ENCODE measurements at places on chromosomes 12 and 14.

GRCh38 chr12:132163041-132163910 is 19.0 kb downstream of the NOC4L start:
- no peak for DNase-seq

- DNase-seq, result no peak
Measured at GRCh38 chr14:61511558-61511948, 183.8 kb upstream of the HIF1A start.

DNA sequence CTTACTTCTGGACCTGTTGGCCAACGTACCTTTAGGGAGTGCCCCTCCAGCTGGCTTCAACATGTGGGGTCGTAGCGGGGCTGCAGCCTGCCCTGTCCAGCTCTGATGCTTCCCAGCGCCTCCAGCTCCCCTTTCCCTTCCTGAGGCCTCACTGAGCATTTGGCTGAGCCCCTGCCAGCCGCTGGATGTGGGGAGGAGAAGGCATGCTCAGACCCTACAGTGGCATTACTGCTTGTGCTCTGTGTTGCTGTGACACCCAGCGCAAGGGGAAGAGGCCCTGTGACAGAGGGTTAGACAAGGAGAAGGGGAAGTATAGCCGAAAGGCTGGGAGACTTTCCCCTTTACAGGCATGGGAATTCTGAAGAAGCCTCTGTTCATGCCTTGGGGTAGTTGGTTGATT is 145.9 kb downstream of the PRKCH start:
- DNase-seq, result no peak

GRCh38 chr14:26856876-26857518 is 259.2 kb upstream of the NOVA1 start:
- no peak for DNase-seq

DNA sequence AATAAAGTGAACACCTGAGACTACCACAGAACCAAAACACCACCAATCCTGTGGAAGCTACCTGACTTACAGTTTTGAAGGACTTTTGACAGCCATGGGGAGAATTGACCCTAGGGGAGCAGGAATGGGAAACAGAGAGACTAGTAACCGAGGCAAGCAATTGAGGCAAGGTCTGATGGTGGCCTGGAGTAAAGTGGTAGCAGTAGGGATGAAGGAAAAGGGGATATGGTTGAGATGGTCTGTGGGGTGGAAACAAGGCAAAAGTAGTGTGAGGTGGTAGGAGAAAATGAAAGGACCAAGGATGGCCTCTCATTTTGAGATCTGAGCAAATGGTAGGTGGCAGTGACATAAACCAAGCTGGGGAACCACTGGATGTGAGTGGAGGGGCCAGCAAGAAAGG is 4.2 kb upstream of the IRF9 start:
- DNase-seq, result no peak

DNA sequence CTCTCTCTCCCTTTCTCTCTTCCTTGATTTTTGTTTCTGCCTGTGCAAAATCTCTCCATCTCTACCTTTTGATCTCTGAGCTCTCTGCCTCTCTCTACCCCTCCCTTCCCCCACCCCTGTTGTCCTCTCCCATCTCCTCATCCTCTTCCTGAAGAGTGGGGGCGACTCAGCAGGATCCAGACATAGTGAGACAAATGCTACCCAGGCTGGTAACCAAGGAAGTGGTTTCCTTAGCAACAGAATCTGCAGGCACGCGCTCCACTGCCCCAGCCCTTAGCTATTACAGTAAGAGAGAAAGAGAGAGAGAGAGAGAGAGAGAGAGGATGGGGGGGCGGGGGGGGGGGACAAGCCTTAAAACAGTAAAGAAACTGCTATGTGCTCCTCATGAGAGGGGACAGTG is 85.6 kb downstream of the CMKLR1 start:
- DNase-seq, result no peak

- no peak for DNase-seq
Measured at GRCh38 chr14:20278414-20278813, 27.3 kb downstream of the TTC5 start.

- no peak for DNase-seq
Measured at GRCh38 chr14:89564989-89565388, 148.0 kb upstream of the FOXN3 start.

GRCh38 chr14:77296155-77296554 is 24.5 kb downstream of the POMT2 start:
- DNase-seq, result no peak

DNA sequence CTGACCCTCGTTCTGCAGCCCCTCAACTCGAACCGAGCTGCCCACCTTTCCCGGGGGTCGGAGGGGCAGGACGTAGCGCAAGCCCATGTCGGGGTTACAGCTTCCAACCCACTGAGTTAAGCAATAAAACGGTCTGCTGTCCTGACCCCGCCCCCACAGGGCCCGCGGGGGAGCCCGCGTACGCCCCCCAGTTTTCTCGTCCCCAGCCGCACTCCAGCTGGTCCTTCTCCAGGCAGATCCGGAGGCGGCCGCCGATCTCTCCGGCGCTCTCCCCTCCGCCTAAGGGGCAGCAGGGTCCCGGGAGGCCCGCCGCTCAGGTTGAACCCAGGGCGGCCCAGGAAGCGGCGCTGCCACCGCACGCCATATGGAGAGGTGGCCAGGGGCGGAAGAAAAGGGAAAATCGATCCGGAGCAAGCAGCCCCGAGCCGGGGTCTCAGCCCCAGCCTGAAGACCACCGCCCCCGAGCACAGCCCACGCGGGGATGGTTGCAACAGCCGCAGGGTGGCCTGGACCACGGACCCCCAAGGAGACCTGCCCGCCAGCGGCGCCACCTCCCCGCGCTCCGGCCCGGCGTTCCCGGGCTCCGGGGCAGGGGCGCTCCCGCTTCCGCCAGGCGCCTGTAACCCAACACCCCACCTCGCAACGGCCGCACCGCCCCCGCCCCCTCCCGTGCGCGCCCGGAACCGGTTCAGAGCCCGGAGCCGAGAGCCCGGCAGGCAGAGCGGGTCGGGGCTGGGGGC is 760 bp downstream of the ACTN1 start:
- peak; percentile 16 for DNase-seq

- DNase-seq, result no peak
Measured at GRCh38 chr12:2052826-2053678, at the start of gene CACNA1C. Gene CACNA1C, plus strand, starts transcription at chr12:2052987. Its CDS starts 576 bp downstream, at chr12:2053563.

DNA sequence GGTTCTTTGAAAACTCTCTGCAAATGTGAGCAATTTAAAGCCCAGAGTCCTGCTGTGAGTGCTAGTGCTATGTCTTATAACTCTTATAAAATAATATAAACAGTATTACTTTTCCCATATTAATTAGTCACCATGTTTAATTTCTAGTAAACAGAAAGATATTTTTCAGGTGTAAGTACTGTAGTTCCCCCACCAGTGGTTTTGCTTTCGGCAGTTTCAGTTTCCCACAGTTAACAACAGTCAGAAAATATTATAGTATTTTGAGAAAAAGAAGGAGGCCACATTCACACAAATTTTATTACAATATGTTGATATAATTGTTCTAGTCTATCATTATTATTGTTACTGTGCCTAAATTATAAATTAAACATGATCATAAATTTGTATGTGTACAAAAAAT is 800.5 kb downstream of the LRFN5 start:
- no peak for DNase-seq

DNA sequence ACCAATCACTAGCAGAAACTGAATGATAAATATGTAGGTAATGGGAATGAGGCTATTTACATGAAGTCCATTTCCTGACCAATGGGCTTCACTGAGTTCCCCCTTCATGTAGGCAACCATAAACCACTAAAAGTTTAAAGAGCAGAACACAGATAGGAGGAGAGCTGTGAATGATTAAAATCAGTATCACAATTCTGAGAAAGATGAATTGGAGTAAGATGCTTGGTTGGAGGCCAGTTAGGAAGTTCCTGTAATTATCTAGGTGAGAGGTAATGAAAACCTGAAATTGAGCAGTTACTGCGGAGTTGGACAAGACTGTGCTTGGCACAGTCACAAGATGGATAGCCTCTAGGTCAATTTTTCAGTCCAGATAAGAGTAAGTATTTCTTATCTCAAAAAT is 56.6 kb downstream of the GALNT4 start:
- no peak for DNase-seq

DNA sequence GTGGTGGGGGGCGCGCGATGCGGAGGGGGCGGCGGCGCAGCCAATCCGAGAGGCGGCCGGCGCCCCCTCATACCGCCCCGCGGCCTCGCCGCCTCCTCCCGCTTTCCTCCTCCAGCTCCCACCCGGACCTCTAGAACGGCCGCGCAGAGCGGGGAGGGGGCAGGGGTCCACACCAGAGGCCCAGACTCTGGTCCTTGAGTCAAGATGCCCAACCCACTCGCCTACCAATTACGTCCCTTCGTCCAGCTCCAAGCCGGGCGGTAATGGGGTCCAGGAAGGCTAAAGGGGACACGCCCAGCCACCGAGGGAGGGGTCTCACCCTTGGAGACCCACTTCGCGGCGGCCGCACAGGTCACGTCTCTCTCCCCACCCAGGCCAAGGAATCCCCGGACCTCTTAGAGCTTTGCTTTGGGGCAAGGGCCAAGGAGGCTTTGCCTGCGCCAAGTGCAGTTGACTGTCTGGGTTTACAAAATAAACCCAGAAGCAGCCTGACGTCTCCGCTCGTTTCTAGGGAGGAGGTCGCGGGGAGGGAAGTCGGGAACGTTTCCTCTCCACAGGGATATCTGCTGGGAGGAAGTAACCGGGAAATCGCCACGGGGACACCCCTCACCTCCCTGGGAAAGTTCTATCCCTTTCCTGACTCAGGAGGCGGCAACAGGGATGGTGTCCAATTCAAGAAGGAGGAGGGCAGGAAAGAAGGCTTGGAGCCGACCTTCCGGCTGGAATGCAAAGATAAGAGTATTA is 394 bp upstream of the AMIGO2 start:
- no peak for DNase-seq

DNA sequence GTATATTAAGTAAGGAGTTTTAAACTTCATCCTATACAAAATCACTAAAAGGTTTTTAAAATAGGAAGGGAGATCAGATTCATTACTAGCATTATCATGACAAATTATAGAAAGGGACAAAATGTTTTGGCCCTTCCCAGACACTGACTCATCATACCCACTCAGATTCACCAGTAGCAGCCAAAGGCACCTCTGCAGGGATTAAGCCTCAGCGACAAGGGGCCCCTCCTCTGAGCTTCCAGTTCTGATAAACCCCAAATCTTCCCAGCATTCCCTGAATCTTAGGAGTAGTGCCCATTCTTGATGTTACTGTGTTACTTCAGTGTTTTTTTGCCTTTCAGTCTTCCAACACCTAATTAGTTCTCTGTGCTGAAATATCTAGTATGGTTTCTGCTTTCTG is 14.5 kb downstream of the KRAS start:
- DNase-seq, result no peak

DNA sequence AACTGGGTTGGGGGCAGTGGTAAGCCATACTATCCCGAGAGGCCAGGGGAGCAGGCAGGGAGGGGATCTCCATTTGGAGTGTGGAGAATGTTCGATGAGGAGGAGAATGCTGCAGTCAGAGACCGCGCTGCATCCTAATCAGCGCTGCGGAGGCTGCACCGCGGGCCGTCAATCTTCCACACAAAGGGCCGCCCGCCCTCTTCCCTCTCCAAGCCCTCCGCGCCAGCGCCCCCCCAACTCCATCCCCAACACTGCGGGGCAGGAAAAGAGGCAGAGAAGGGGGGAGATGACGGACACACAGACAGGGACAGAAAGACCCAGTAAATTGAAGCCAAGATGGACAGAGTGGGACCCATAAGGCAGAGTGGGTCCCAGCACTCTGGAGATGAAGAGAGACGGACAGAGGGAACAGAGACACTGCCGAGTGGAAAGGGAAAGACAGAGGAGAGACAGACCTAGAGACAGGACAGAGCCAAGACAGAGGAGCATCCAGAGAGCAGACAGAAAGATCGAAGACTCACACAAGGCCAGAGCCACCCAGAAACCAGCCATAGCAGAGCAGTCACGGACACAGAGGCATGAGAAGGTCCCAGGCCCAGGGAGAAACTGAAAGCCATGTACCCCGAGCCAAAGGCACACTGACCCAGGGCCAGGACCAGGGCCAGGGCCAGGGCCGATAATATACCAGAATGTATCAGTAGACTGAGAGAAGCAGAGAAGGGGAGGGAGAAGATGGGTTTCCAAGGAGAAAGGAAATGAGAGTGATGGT is 3.5 kb downstream of the CISTR start:
- no peak for DNase-seq

DNA sequence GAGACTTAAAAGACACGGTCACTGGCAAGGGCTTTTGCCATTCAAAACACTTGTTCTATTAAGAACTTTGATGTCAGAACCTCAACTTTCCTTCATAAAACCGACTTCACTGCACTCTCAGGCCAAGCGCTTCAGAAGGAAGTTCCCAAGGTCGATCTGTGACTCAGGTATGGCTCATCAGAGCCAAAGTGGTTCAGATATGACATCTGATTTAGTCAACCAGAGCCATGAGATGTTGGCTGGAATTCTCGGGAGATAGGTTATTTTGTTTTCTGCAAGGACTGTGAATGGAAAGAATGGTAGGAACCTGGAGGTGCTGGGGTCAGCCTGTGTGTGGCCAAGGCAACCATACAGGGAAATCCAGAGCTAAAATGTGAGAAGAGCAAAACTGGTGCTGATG is 445.6 kb downstream of the GLT1D1 start:
- DNase-seq, result no peak

DNA sequence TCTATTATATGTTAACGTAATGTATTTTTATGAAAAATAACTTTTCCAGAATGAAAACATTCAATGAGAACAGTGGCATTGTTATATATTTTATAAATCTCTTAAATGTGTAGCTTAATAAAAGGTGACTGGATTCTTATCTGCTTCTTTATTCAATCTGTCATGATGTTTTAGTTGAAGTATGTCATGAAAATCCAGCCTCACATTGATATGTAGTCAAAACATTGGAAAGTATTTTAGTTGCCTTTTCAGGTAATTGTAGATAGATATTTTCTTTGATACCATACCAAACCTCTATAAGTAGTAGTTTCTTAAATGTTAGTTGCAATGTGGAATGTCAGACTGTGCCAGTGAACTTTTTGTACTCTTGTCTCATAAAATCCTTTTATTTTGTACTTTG is 41.3 kb upstream of the MSRB3 start:
- DNase-seq, result no peak

DNA sequence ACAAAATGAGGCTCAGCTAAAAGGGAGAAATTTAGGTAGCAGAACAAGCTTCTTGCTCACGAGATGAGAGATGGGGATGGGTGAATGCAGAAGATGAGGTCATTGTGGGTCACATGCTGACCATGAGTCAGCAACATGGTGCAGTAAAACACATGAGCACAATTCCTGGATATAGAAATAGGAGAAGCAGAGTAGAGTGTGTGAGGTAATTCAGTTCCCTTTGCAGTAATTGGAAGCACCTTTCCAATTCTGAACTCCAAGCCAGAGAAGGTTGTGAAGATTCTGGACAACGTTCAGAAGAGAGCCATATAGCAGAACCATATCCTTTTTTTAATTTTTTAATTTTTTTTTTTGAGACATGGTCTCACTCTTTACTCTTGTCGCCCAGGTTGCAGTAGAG is 62.0 kb upstream of the LMNTD1 start:
- no peak for DNase-seq

- DNase-seq, result no peak
Measured at GRCh38 chr14:103103461-103104388, 9.2 kb downstream of the EXOC3L4 start.

GRCh38 chr12:31317471-31318395 is 8.2 kb downstream of the SINHCAF start:
- no peak for DNase-seq

- DNase-seq, result no peak
Measured at GRCh38 chr12:911191-911826, 38.2 kb downstream of the RAD52 start.

GRCh38 chr14:56202256-56202655 is 84.0 kb downstream of the PELI2 start:
- no peak for DNase-seq

All from stimulated activated CD8-positive, alpha-beta memory T cell treated with anti-CD3 and anti-CD28 coated beads, Interleukin-15, amount 100 ng/mL, for 1 hour (primary cell).